Thymus (tissue), 14 donors: ENCODE measurements at places on chromosomes 5 and 9. TPM values are rescaled to one million over a fixed set of nuclear protein-coding genes. Genes with fewer than 3 reads are reported as not detected.

DNA sequence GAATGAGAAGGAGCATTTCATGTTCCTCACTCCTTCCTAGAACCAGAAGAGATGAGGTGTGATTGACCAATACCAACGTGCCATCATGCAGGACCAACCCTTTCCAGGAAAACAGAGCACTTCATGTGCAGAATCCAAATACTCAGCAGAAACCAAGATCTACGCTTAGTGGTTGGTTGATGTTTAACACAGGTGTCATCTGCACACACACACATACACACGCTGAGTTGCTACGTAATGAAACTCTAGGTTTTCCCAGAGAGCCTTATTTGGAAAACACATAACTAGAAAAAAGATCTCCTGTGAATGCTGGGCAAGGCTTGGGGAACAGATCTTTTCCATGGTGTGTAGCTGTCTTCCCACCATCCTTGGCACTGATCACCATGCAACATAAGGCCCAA is 21.1 kb upstream of the ZNF622 start:
- DNase-seq, result no peak

DMRT2 gene
- total RNA-seq, result 19.0 TPM

ANKRD55 gene
- 3.5 TPM for total RNA-seq

NTRK2 gene
- total RNA-seq, result 5.0 TPM

DNA sequence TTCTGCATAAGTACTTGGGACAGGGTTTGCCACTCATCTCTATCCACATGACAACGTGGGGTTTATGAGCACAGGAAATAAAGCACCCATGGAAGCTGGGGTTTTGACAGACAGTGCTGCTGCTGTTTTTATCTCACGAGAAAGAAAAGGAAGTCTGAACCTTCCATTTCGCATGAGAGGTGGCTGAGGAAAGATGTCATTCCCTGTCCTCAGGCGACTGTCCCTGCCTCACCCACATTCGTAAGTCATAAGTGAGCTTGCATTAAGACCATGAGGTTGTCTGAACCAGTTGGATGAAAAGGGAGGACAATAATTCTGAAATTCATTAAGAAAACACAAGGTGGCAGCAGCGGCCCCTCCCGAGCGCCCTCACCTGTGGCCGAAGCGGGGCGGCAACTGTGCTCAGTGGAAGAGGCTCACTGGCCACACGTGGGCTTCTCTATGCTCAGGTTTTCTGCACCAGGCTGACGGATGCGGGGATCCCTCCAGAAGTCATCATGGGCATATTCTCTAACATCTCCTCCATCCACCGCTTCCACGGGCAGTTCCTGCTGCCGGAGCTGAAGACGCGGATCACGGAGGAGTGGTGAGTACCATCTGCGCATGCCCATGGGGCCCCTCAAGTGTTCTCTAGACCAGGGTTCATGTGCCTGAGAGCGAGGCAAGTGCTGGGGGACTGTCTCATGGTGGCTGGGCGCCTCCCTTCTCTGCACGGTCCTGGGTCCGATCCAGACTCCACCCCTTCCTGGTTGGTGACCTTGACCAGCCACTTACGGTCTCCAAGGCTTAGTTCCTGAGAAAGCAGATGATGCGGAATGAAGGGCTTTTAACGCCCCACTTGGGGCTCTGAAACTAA is 54.7 kb upstream of the SUSD3 start:
- peak; percentile 48 for DNase-seq

DNA sequence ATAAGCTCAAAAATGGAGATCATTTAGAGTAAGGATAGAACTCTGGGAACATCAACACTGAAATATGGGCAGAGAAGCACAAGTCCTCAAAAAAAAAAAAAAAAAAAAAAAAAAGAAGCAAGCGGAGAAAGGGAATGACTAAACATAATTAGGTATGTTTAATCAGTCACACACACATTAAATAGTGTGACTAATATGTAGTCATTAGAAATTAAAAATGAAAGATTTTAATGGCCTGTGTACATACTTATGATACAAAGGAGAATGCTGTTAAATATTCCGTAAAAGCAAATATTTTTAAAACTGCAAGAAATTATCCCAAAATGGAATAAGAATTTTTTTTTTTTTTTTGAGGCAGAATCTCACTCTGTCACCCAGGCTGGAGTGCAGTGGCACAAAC is 10.5 kb downstream of the LPAR1 start:
- no peak for DNase-seq

DNA sequence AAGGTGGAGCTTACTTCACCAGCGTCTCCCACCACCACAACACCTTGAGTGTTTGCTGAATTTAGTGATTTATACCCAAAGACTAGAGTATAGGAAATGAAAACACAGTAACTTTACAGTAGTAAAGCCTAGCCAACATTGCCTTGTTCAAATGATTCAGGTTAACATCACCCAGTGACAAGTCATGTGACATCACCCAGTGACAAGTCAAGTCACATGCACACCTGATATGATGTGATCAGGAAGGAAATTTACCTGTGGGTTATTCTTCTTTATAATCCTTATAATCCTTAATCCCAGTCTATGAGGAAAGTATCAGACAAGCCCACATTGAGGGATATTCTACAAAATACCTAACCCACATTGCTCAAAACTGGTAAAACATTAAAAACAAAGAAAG is 545.6 kb upstream of the MEF2C start:
- DNase-seq, result no peak

DNA sequence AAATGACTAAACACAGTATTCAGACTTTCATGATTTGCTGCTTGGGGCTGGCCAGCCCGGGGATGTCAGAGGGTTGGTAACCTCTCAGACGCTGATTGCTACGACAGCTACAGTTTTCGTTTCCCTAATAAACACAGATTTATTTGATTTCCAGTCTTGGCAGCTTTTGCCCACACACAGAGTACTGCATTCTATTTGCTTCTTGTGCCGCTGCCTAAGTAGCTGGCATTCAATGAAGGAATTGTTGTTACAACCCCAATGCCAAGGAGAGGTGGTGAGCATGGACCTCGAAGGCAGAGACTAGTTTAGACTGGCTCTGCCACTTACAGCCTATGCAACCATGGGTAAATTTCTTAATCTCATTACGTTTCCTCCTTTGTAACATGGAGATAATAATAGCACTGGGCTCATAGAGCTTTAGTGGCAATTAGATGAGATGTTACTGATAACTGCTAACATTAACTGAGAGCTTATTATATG is 247.1 kb upstream of the PANK3 start:
- DNase-seq, result no peak

DNA sequence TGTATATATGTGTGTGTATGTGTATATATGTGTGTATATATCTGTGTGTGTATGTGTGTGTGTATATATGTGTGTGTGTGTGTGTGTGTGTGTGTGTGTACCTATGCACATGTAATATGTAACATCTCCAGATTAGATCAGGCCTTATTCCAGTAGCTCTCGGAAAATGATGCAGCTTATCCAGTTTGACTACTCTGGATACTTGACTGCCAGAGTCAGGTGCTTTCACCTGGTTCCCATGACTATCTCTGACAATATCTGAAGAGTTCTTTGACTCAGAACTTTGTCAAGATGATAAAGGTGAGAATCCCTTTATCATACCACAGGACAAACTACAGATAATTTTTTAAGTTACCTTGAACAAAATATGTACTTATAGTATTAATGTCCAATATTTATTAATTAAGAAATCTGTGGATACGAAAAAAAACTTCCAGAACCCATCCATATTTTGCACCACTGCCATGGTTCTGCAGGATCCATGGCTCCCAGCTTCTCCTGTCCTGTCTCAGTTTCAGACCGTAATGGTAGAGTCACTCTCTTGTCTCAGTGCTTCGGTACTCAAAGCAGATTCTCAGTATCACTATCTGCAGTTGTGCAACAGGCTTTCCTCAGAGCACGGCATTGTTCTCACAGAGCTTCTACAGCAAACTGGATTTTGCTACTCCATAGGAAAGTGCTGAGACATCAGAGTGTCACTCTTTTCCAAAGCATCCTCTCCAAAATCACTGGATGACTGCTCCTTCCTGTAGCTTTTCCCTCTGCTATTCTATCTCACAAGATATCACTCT is 164.4 kb upstream of the SLC12A2 start:
- no peak for DNase-seq

- DNase-seq, result no peak
These were observed 32.1 kb upstream of the MAP3K1 start for GRCh38 chr5:56783261-56783660.

DNA sequence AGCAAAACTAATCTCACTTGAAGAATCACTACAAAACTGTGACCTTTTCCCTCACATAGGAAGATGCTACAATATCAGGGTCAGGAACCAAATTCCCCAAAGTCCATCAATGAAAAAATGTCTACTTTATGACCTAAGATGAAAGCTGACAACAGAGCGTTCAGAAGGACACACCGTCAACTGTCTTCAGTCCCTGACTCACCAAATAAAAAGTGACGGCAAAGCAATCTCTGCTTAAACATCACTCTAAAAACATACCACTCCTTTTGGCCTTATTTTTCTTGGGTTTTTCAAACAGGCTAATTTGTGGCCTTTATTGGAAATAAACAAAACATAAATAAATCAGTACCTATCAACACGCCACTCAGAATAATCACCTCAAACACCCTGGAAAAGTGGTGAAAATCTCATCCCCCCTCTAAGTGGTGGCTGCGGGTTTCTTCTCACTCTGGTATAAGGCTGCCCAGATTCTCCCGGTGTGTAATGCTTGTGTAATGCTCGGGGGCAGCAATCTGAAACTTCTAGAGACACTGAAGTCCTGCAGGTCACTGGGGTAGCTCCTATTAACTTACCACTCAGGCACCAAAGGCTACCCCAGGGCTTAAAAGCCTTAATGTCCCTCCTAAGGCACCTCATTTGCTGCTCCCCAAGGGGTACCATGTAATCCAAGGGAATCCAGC is 29.5 kb downstream of the SEMA4D start:
- DNase-seq, result no peak

DNA sequence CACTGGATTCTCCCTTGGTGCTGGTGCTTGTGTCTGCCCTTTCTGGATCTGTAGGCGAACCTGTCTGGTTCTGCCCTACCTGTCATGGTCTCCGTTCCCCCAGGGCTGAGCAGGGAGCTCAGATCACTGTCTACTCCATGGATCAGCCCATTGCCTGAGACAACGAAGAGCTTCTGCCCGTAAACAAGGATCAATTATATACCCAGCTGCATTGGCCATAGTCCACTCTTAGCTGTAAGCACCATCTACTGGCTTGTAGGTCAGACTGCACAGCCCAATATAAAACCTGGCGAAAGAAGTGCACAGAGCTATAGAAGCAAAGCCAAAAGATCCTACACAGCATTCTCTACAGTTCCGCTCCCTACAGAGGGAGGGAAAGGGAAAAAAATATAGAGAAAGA is 181.5 kb upstream of the RPS23 start:
- DNase-seq, result no peak

FOXD4L4 gene
- total RNA-seq, result 0.09 TPM

DMGDH gene
- total RNA-seq, result 0.99 TPM
